ENCODE measurements at places on chromosomes 2 and 18. TPM values are rescaled to one million over a fixed set of nuclear protein-coding genes. Genes with fewer than 3 reads are reported as not detected.

C2orf66 gene
- total RNA-seq, result 0.25 TPM

GCA gene
- 11.2 TPM for total RNA-seq

LRRTM1 gene
- not detected for total RNA-seq

SERPINB10 gene
- not detected for total RNA-seq

ALK gene
- not detected for total RNA-seq

LYPD1 gene
- total RNA-seq, result not detected

NGEF gene
- total RNA-seq, result 2.5 TPM

- DNase-seq, result no peak
These were observed 194.0 kb downstream of the LNPK start for GRCh38 chr2:175808078-175808477.

GRCh38 chr2:222311978-222312738, 13.4 kb upstream of the PAX3 start:
- DNase-seq, result no peak

DNA sequence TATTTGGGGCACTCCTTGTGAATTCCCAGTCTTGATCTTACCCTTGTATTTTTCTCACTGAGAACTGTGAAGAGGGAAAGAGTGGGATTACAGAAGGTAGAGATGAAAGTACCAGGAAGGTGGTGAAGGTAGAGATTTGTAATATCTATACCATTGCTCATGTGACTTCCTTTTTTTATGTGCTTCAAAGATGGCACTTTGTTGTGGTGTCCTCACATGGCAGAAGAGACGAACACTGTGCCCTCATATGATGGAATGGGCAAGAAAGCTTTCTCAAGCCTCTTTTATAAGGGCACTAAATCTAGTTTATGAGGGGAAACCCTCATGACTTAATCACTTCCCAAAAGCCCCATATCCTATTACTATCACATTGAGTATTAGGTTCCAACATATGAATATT, 28.9 kb upstream of the PPM1B start:
- no peak for DNase-seq

DNA sequence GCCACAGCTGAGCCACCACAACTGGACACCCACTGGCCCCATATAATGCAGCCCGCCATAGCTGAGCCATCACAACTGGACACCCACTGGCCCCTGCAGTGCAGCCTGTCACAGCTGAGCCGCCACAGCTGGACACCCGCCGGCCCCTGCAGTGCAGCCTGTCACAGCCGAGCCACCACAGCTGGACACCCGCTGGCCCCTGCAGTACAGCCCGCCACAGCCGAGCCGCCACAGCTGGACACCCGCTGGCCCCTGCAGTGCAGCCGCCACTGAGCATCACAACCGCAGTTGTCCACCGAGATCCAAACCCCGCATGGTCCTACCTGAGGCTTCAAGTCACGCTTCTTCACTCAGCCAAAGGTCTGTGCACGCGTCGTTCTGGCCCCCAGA, 134.2 kb downstream of the PXDN start:
- DNase-seq, result no peak

GRCh38 chr2:19762959-19763605, 138.7 kb downstream of the TTC32 start:
- no peak for DNase-seq

GRCh38 chr2:48471048-48471474, 58.9 kb upstream of the STON1 start:
- DNase-seq, result no peak

- DNase-seq, result no peak
These were observed 460.7 kb upstream of the MEIS1 start for GRCh38 chr2:65974067-65974723.

DNA sequence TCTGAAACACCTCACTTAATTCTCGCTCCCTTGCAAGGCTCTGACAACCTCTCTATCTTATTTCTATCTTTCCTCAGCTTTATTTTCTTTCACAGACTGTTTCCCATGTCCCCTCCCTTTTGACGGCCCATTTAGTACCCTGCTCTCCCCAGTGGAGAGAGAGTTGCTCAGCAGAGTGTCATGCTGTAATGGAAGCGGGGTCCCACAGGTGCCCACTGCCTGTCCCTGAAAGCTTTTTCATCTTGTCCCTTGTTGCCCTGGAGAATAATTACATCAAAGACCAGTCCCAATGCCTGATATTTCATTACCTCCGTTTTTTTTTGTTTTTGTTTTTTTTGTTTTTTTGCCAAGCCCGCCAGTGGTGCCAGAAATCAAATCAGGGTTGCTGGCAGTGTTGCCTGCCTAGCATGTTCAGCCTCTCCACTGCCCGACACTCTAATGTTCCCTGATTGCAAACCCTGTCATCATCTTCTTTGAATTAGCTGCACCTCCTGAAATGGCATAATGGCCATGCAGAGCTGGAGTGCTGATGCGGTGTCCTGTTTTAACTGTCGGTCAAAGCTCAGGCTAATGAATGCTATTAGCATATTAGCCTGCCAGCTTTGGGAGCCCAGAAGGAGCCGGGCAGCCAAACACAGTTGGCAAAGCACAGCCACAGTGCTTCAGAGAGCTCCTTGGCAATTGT, 71.2 kb upstream of the CAVIN2 start:
- DNase-seq, result no peak

DNA sequence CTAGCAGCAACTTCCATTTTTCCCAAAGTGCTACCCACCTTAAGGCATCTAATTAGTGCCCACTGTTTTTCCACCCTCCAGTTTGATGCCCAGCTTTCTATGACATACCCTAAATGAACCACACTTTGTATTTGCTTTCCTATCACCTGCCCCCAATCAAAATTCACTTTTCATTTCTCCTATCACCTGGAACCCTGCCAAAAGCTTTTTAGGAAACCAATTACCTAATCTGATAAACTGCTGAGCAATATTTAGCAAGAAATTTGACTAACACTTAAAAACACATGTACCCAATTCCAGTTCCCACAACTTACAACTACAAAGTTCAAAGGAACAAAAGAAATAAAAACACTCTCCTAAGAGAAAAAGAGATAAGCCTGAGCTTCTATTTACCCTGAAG, 71.7 kb downstream of the IKZF2 start:
- DNase-seq, result no peak

- DNase-seq, result no peak
These were observed 426.3 kb upstream of the PKDCC start for GRCh38 chr2:41621563-41621962.

- DNase-seq, result no peak
These were observed 17.2 kb upstream of the SDC1 start for GRCh38 chr2:20241973-20242726.

DNA sequence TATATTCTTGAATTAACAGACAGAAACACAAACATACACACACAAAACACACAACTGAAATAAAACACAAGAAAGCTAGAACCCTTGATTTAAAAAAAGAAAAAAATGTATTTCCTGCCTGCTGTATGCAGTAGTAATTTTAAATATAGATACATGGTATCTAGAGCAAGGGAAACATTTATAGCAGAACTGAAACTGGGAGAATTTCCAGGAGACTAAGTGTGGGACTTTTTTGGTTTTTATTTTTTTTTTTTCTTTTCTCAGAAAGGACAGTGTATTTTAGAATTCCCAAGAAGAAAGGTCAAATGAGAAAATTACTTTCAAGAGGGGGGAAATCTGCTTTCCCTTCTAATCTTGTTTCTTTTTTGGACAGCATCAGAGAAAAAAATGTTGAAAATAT, 558.9 kb upstream of the PKDCC start:
- DNase-seq, result no peak

- DNase-seq, result no peak
These were observed 97.0 kb downstream of the KYNU start for GRCh38 chr2:142974288-142975024.

DNA sequence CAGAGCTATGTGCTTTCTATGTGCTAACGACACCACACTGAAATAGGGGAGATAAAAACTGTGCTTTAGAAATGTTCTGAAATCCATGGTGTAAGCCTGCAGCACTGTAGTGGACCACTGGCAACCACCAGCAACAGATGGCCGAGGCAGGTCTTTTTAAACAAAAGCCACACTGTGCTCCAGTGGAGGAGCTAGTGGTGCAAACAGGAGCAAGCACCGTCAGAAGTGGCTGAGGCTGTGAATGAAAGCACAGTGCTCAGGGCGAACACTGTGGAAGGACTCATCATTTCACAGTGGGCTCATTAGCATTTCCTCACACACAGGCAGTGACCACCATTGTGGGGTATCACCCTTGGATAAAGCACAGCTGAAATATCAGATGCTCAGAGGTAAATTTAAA, 22.9 kb upstream of the MTX2 start:
- DNase-seq, result no peak

DNA sequence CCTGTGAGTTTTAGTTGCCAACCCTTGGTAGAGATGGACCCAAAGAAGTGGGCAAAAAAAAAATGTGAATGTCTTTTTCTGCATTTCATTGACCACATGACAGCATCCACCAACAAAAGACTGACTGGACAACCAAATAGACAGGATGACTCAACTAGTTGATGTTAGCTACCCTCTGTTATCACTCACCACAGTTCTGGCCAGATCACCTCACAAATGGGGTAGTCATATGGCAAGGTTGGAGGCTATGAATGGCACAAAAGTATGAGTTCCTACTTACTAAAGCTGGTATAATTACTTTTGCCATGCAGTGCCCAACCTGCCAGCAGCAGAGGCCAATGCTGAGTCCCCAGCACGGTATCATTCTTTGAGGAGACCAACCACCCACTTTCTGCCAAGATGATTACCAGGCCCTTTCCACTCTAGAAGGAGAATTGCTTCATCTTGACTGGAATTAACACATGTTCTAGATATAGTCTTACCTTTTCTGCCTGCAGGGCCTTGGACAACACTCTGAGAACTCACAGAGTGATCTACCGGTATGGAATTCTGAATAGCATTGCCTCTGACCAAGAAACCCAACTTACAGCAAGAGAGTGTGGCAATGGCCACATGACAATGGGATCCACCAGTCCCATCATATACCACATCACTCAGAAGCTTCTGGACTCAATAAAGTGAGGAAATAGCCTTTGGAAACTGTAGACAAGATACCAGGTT, 20.1 kb upstream of the TCF7L1 start:
- DNase-seq, result no peak

- DNase-seq, result no peak
These were observed 76.0 kb upstream of the KLHL14 start for GRCh38 chr18:32848826-32849225.

GRCh38 chr2:64837116-64837731, 152.0 kb upstream of the SLC1A4 start:
- no peak for DNase-seq

Measured in activated T-helper 2 cell treated with anti-CD3 and anti-CD28 coated beads, Interferon-gamma antibody, Interleukin-2, Interleukin-4, amounts not matched to agents 10 μg/mL and 5 μg/mL and 100 μg/mL, durations not matched to agents 14 hours and 24 hours and 36 hours (primary cell).